ENCODE measurements at places on chromosomes 5 and 9. TPM values are rescaled to one million over a fixed set of nuclear protein-coding genes. Genes with fewer than 3 reads are reported as not detected.

The GRIA1 gene
- 21.9 TPM for total RNA-seq

GRCh38 chr5:97165726-97166125, 17.3 kb downstream of the RIOK2 start:
- H3K4me1 ChIP-seq, result no peaks in the 10 kb centered on the region
- H3K4me3 ChIP-seq, result no peak overlapping the region
- H3K27ac ChIP-seq, result no peak overlapping the region

GRCh38 chr5:7904170-7904569, 35.2 kb downstream of the MTRR start:
- no peak for DNase-seq
- no peaks in the 10 kb centered on the region for H3K4me1 ChIP-seq
- H3K4me3 ChIP-seq, result no peak overlapping the region
- H3K27ac ChIP-seq, result no peak overlapping the region
- peaks cover 9% of the 10 kb centered on the region for H3K36me3 ChIP-seq

The NMUR2 gene
- total RNA-seq, result not detected

DNA sequence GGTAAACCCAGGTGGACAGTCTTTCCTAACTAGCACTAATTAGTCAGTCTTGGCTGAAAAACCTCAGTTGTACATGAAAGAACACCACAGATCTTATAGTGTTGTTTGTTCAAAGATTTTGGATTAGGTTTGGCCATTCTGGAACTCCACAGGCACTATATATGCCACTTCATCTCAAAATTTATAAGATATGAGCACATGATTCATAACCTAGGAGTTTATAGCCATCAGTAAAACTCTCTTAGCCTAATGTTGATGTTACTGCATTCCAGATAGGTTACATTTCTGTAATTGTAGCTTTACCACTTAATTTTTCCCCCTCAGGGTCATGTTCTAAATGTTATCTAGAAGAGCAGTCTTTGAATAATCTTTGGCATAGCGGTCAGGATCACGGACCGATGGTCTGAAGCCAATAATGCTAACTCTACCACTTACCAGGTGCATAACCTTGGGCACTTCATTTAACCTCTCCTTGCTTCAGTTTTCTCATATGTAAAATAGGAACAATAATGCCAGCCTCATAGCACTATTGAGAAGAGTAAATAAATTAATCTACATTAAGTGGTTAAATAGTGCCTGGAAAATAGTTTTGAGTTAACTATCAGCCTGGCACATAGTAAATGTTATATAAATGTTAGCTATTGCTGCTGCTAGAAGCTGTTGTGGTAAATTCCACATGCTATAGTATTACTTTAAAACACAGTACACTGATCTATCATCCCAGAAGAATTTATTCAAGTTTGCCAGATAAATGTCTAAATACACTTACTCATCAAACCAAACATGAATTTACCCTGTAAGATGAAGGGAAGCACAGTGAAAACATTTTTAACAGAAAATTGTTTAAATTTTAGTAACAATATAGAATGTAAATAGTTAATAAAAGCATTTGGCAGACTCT, 743.9 kb downstream of the NR2F1-AS1 start:
- H3K36me3 ChIP-seq, result no peaks in the 10 kb centered on the region
- H3K4me3 ChIP-seq, result no peak overlapping the region
- no peak overlapping the region for H3K27ac ChIP-seq
- DNase-seq, result no peak

- DNase-seq, result no peak
- no peak overlapping the region for H3K27ac ChIP-seq
- no peaks in the 10 kb centered on the region for H3K27me3 ChIP-seq
- H3K4me3 ChIP-seq, result no peak overlapping the region
Observed at GRCh38 chr9:107087222-107087621, 195.9 kb upstream of the RAD23B start.

- peaks cover 40% of the 10 kb centered on the region for H3K4me1 ChIP-seq
- no peaks in the 10 kb centered on the region for H3K36me3 ChIP-seq
- no peak overlapping the region for H3K4me3 ChIP-seq
- DNase-seq, result no peak
- peaks cover 3% of the 10 kb centered on the region for H3K27me3 ChIP-seq
Observed at GRCh38 chr5:142360607-142361120, 35.8 kb upstream of the SPRY4 start.

DNA sequence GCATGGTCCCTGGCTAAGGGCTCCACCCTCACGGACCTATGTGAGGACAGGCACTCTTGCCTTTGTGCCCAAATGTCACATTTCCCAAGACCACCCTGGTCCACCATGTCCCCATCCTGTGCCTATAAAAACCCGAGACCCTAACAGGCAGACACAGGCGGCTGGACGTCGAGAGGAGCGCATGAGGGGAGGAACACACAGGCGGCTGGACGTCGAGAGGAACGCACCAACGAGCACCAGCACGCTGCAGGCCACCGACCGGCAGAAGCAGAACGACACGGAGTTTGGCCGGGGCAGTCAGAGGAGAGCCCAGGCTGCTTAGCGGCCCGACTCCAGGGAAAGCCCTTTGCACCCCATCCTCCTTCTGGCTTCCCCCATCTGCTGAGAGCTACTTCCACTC, 119.9 kb downstream of the ADAMTS2 start:
- no peak overlapping the region for H3K27ac ChIP-seq
- no peaks in the 10 kb centered on the region for H3K4me1 ChIP-seq
- H3K27me3 ChIP-seq, result peaks cover 22% of the 10 kb centered on the region
- H3K36me3 ChIP-seq, result peaks cover 11% of the 10 kb centered on the region
- H3K4me3 ChIP-seq, result no peak overlapping the region
- DNase-seq, result no peak

The MAT2B gene
- 25.2 TPM for total RNA-seq

GRCh38 chr5:116035123-116035522, 2.9 kb downstream of the ARL14EPL start:
- H3K4me1 ChIP-seq, result peaks cover 23% of the 10 kb centered on the region
- DNase-seq, result no peak
- H3K27ac ChIP-seq, result no peak overlapping the region
- peaks cover 1% of the 10 kb centered on the region for H3K27me3 ChIP-seq
- no peak overlapping the region for H3K4me3 ChIP-seq
- no peaks in the 10 kb centered on the region for H3K36me3 ChIP-seq

The TIMD4 gene
- not detected for total RNA-seq

The WNT8A gene
- total RNA-seq, result 0.69 TPM

The HTR1A gene
- not detected for total RNA-seq

The OR1J4 gene
- not detected for total RNA-seq

DNA sequence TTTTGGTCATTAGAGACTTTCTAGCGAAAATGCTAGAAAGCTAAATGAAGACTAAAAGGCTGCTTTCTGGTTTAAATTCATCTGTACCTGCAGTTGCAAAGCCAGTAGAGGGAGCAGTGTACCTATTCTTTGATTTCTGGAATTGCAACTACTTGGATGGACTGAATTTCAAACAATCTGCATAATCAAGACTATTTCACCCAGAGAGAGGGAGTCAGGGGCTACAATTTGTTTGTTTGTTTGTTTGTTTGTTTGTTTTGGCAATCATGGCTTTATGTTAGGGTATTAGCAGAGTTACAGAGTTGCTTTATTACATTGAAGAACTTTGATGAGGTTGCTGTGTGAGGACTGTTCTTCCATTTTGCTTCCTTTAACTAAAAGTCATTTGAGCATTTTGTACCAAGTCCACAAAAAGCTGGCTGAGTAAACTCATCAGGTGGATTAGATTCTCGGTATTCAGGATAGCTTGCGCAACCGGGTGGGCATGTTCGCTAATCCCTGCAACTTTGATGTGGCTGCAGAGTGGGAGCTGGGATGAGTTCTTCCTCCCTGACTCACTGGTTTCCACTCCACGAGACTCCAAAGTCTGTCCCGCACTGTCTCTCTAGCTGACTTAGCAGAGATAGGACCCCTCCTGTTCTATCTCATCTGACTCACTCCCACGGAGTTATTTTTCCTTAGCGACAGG, 80.0 kb upstream of the TUT7 start:
- H3K27ac ChIP-seq, result no peak overlapping the region
- no peaks in the 10 kb centered on the region for H3K4me1 ChIP-seq
- H3K4me3 ChIP-seq, result no peak overlapping the region
- peak; percentile 22 for DNase-seq
- peaks cover 2% of the 10 kb centered on the region for H3K27me3 ChIP-seq

DNA sequence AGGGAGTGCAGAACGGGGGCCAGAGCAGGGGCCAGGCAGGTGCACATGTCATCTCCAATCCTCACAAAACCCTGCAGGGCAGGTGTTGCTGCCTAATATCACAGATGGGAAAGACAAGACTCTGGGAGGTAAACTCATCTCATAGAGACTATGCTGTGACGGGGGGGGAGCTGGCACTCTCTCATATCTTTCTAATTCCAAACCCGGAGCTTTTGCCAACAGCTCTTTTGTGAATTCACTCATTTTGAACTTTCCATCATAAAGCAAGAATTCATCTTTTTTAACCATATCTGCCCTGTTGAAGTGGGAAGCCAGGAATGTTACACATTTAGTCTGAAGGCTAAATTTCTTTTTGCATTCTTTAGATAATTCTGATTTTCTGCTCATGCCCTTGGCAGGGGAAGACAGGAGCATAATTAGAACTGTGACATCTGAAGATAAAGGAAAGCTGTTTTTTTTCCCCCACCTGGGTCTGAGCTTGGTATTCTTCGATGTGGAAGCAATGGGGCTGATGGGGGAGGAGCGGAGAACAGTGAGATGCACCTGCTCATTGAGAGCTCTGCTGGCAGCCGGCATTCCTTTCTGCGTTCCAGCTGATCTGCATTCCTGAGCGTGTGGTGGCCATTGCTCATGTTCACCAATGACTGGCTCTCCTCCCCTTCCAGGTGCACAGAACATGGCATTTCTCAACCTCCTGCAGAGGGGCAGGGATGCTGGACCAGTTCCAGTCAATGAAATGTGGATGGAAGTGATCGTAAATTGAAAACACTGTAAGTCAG, 159.2 kb downstream of the NSG2 start:
- no peaks in the 10 kb centered on the region for H3K36me3 ChIP-seq
- no peak for DNase-seq
- no peak overlapping the region for H3K4me3 ChIP-seq
- peaks cover 3% of the 10 kb centered on the region for H3K27me3 ChIP-seq

DNA sequence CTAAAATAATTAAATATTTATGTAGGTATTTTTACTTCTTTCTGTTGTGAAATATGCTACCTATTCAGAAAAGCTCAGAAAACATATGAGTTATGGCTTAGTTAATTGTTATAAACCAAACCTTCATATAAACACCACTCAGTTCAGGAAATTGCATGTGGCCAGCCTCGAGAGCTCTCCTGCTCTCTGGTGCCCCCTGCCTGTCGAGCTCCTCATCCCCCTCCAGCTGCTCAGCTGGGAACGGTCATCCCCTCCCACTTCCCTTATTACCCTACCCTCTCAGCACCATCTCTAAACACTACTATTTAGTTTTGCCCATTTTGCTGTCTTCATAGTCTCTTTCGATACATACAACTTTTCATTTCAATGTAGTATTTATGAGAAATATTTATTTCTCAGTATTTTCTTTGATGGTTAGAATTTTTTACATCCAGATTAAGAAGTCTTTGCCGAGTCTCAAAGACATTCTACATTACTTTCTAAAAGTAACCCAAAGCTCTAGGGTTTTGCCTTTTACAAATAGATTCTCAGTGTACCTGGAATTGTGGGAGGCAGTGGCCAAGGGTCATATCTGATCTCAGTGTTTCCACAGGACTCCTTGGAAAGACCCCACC, 51.2 kb upstream of the SEMA4D start:
- peak; percentile 83 for DNase-seq
- peaks cover 7% of the 10 kb centered on the region for H3K4me1 ChIP-seq
- H3K27me3 ChIP-seq, result no peaks in the 10 kb centered on the region
- no peak overlapping the region for H3K27ac ChIP-seq
- H3K36me3 ChIP-seq, result peaks cover 10% of the 10 kb centered on the region

The NR5A1 gene
- 1.2 TPM for total RNA-seq

DNA sequence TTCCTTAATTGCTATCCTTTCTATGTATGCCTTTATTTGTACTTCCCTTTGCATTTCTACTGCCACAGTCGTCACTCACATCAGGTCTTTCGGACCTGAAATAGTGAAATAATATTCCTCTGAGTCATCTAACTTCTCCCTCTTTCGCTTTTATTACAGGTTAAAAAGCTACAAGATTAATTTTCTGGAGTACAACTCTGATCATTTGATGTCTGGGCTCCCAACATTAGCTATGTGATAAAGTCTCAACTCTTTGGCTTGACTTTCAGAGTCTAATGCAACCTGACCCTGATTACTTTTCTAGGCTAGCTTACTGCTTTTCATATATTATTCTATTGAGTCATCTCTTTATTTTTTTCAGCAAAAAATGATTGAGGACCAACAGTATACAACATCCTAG, 638.8 kb upstream of the WWC1 start:
- no peak overlapping the region for H3K4me3 ChIP-seq
- H3K4me1 ChIP-seq, result no peaks in the 10 kb centered on the region
- no peaks in the 10 kb centered on the region for H3K27me3 ChIP-seq
- H3K27ac ChIP-seq, result no peak overlapping the region

The AJM1 gene
- total RNA-seq, result 0.80 TPM

- H3K4me3 ChIP-seq, result no peak overlapping the region
- H3K27me3 ChIP-seq, result no peaks in the 10 kb centered on the region
- H3K36me3 ChIP-seq, result peaks cover 4% of the 10 kb centered on the region
- H3K4me1 ChIP-seq, result no peaks in the 10 kb centered on the region
- H3K27ac ChIP-seq, result no peak overlapping the region
Observed at GRCh38 chr5:66553916-66554575, 42.1 kb upstream of the MAST4 start.

The ORM1 gene
- total RNA-seq, result not detected

DNA sequence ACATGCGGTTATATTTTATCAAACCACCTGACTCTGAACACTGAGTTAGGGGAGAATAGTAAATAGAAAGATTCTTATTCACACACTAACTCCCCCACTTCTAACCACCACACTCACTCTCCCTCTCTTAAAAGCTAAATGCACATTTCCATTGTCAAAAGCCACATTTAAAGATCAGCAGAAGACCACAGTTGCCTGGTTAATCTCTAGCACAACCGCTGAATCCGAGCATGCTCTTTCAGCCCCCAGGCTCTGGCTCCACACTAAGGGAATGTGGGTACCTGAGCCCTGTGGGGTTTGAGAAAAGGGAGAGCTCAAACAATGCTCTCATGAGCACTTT, 35.7 kb downstream of the PFDN1 start:
- H3K36me3 ChIP-seq, result no peaks in the 10 kb centered on the region
- no peak overlapping the region for H3K4me3 ChIP-seq
- H3K27me3 ChIP-seq, result no peaks in the 10 kb centered on the region
- DNase-seq, result no peak

DNA sequence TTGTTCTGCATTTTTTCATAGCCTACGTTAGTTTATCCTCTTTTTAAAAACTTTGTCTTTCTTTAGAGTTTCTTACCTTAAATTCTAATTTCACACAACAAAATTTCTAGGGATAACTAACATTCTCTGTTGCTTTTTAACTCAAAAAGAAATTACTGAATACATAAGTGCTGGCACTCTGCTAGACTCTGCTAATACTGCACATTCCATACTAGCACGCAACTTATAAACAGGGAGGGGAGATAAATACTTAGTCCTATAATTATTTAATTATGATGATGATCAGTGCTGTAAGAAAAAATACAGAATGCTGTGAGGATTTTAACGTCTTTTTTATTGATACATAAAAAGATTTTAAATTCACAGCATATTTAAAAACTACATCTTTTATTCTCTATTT, 25.1 kb downstream of the RNF145 start:
- no peak for DNase-seq
- H3K4me1 ChIP-seq, result peaks cover 30% of the 10 kb centered on the region
- peaks cover 4% of the 10 kb centered on the region for H3K36me3 ChIP-seq
- H3K27me3 ChIP-seq, result no peaks in the 10 kb centered on the region
- no peak overlapping the region for H3K4me3 ChIP-seq

GRCh38 chr5:21774801-21775200, 1078.3 kb downstream of the CDH12 start:
- no peak overlapping the region for H3K27ac ChIP-seq
- no peaks in the 10 kb centered on the region for H3K36me3 ChIP-seq
- H3K27me3 ChIP-seq, result no peaks in the 10 kb centered on the region

The FOXD4L4 gene
- 0.13 TPM for total RNA-seq

The OSMR gene
- 17.4 TPM for total RNA-seq

All from endothelial cell (in vitro differentiated cells).